ENCODE measurements at places on chromosomes 3 and 15.

GRCh38 chr3:187456250-187456649 lies 88.1 kb downstream of the RTP4 start:
- DNase-seq = no peak

- no peak for DNase-seq
Measured at GRCh38 chr3:115968871-115969270, 345.6 kb downstream of the GAP43 start.

DNA sequence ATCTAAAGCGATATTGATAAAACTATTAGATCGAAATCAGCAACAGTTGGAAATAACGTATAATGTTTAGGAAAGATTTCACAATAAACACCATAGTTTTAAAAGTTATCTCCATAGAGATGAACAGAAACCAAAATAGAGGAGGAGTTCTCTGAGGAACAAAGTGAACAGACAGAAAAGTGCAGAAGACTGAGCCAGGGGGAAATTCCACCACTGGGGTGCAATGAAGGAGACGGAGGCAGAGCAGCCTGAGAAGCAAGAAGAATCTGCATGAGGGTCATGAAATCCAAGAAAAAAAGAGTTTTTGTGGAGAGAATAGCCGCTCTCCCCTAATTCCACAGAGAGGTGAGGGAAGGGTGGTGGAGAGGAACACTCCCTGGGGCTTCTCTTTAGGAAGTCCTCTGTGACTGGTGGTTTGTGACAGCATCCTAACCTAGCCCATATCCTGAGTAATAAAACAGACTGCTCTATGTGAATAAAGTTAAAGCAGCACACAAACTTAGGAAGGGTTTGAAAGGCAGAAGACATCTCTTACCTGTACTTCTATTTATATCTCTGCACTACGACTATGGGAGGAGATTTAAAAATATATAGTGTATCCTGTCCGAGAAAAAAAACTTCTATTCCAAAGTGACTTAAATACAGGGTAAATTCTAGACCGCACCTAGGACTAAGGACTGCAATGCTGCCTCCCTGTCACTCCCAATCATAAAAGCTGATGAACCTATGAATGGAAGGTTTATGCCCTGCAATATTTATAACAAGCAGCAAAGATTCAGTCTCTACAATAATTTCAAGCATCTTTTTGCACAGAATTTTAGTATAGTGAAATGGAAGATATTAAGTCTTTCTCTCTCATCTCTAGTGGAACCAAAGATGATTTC lies 22.9 kb downstream of the ATP8B4 start:
- no peak for DNase-seq

DNA sequence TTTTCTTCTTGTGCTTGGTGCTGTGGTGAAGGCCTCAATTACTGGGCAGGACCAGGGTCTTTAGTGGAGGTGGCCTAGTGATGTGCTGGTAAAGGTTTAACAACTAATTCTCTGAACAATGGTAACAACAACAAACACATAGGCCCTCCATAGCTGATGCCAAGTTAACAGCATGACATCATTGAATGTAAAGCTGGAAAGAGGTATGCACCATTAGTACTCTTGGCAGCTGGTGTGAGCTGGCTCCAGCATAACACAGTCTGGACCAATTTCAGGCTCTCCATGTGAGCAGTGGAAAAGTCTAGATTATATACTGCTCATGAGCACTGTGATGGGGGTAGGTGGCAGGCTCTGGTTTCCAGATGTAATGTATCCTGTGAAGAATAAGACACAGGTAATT lies 61.8 kb downstream of the SLC7A14 start:
- no peak for DNase-seq

DNA sequence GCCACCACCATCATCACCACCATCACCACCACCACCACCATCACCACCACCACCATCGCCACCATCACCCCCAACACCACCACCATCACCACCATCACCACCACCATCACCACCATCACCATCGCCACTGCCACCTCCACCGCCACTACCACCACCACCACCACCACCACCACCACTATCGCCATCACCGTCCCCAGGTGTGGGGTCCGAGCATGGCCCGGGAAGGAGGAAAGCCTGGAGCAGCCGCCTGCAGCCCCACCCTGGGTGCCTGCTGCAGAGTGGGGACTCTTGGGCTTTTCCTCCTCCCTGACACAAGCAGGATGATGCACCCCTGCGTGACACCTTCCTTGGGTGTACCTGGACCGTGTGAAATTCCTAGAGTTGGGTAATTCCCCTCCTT lies 43.9 kb downstream of the MUC4 start:
- no peak for DNase-seq

- DNase-seq = no peak
Measured at GRCh38 chr3:99586701-99587100, 51.7 kb upstream of the COL8A1 start.

Measured in suprapubic skin (tissue), 4 donors.